GM12892 (cell line): ENCODE measurements at places on chromosomes 11 and 22.

DNA sequence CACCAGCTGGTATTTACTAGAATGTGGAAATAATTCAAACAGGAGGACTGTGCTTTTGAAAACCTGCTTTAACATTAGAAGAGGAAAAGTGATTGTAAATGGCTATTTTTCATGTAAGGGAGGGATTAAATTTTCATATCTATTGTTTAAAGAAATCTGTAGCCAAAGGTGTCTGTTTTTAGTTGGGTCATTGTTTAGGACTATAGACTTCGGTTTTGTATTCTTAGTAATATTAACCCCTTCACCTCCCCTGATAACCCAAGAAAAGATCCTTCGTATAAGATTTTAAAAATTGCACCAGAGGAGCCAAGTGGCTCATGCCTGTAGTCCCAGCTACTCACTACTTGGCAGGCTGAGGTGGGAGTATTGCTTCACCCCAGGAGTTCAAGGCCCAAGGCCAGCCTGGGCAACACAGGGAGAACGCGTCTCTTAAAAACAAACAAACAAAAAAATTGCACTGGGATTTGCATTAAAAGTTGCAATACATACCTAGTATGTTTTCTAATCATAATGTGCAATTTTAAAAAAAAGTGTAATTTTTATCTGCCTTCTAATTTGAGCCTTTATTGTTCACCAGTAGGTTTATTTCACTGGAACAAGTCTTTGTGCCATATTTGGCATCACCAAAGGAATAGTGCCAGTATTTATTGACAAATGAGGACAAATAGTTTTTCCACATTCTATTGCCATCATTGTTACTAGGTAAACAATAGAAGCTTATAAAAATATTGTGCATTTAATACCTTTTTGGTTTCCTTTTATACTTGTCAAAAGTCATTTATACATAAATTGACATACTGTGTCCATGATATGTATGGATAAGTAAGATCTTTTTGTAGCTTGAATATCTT, 34.3 kb downstream of the MTMR3 start:
- DNase-seq, result no peak

- DNase-seq, result no peak
These were observed 20.8 kb upstream of the ZBED5 start for GRCh38 chr11:10878408-10879214.

DNA sequence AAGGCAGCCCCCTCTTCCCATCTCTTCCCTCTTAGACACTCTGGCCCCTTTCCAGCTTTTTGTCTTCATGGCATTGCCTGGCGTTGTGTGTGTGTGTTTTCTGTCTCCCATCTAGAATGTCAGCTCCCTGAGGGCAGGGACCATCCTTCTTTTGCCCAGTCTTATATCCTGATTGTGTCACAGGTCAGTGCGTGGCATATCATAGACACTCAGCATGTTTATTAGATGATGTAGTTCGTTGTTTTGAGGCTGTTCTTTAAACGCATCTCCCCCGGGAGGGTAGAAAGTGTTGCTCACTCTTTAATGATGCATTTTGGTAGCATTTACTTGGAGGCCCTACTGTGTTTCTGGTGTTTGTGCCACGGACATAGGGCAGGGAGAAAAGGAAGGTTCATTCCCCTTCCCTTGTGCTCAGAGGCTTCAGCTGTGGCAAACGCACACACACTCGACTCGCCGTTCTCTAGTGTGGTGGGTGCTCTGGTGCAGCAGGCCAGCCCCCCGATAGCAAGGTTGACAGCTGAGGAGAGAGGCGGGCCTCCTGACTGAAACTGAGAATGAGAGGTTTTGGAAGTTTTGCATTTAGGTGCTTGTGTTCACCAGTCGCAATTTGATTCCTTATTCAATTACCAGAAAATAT, 60.2 kb downstream of the TNRC6B start:
- DNase-seq, result no peak

DNA sequence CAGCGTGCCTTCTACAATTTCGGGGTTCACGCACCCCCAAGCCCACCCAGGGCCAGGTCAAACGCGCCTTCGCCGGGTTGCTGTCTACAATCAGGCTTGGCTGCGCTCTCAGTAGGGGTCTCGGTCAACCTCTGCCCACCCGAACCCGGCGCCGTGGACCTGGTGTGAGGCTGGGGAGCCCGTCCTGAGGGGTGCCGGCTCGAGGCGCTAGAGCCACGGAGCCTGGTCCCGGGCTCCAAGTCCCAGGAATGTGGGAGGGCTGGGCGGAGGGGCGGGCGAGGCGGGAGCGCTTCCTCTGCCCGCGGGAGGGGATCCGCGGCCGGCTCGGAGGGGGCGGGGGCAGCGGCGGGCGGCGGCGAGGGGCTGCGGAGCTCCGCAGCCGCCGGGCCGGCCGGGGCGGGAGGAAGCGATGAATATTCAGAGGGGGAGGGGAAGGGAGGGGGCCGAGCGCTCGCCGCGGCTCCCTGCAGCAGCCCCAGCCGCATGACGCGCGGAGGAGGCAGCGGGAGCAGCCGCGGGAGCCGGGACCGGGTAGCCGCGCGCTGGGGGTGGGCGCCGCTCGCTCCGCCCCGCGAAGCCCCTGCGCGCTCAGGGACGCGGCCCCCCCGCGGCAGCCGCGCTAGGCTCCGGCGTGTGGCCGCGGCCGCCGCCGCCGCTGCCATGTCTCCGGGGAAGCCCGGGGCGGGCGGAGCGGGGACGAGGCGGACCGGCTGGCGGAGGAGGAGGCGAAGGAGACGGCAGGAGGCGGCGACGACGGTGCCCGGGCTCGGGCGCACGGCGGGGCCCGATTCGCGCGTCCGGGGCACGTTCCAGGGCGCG, at the start of gene PTPRJ:
Gene PTPRJ, plus strand, starts transcription at position 472 of the 819 bp plus-strand sequence. CDS start 354 bp downstream, outside the sequence.
- DNase-seq, result peak; percentile 75

GRCh38 chr11:134235399-134235798, 10.9 kb downstream of the VPS26B start:
- no peak for DNase-seq

DNA sequence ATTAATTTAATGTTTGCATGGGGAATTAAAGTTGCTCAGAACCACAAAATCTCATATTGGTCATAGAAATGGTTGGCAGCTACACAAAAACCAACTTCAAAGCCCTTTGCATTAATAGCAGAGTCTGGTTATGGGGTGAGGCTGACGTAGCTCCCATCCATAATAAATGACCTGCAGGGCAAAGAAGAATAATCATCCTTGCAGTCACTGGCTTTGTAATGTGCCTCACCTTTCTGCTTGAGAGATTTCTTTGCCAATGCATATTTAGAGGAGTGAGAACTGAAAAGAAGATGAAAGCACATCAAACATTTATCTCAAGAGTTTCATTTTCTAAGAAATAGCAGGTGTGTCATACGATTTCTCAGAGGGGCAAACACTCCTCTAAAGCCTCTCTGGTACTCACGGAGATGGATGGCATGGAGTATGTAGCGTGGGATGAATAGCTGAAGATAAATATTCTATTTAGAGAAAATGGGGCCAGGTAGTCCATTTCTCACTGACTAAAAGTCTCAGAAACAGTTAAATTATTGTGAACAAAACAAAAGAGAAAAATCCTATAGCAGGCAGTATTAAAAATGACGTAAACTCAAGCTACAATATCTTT, 1491.9 kb downstream of the FAM181B start:
- DNase-seq, result no peak

DNA sequence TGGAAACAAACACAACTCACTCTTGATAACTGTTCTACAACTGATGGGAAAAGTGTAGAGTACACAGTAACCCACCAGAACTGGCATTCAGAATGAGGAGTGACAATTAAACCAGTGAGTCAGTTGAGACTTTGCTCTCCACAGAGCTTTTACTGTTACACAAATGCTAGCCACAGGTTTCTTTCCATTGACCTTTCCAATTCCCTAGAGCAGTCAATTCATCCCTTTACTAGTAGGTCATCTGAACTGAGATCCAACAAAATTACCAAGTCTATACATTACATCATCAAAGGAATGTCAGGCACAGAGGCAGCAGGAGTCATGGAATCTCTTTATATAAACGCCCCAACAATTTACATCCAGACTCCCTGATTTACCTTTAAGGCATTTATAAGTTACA, 65.9 kb downstream of the PHF21A start:
- DNase-seq, result no peak

- DNase-seq, result no peak
These were observed 71.2 kb upstream of the SHISAL1 start for GRCh38 chr22:44383652-44384562.

GRCh38 chr22:41403532-41404318, 22.0 kb downstream of the TEF start:
- peak; percentile 97 for DNase-seq

GRCh38 chr11:75031771-75032549, 43.2 kb downstream of the NEU3 start:
- peak; percentile 43 for DNase-seq

GRCh38 chr11:44621140-44621681, 55.7 kb downstream of the CD82 start:
- peak; percentile 72 for DNase-seq

DNA sequence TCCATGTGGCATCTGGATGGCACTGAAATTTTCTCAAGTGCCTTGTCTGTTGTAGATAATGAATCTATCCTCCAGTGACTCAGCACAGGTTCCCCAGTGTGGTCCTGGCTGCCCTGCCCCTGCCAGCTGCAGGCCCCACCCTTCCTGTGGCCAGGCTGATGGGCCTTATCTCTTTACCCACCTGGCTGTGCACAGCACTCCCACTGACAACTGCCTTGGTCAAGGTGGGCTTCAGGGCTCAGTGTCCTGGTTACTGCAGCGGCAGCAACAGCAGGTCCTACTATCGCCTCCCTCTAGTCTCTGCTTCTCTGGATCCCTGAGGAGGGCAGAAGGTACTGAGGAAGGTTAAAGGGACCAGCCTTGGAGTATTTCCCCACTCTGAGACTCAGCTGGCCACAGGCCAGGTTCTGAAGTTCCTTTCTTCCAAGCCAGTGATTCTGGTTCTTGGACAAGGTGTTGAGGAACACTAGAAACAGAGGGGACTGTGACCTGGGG, 3.1 kb downstream of the HMBS start:
- DNase-seq, result no peak

- no peak for DNase-seq
These were observed 52.1 kb downstream of the NTM start for GRCh38 chr11:131422496-131422895.

GRCh38 chr11:123628936-123629683, 25.3 kb downstream of the SCN3B start:
- DNase-seq, result no peak

DNA sequence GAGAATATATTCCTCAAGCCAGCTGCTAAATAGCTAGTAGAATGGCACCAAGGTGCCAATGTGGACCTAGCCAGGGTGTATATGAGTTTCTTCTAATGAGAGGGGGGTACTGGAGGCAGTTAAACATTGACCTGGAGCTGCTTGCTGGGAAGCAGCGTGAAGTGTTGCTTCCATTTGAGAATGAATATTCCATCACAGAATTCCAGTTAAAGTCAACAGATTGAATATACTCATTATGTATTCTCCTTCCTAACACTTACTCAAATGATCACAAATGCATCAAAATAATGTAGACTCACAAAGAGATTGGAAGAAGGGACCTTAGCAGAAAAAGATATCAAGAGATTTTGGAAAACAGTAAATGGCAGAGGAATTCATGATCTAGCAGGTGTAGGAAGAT, 102.1 kb downstream of the CD44 start:
- no peak for DNase-seq

DNA sequence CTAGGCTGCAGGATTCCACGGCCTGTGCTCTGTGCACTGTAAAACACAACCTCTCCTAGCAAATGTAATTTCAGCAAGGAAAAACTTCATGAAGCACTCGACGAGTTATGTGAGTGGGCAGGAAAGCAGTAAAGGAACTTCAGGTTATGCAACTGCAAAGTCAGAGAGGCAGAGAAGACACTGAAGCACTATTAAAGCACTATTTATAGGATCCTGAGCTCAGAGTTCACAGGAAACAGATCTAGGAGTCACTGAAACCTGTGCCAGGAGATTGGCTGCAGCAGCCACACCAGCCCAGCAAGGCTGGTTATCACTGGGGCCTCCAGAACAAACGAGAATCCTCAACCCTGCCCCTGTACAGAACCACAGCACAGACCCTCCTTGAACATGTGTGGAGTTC, 2.5 kb downstream of the SMIM35 start:
- no peak for DNase-seq

DNA sequence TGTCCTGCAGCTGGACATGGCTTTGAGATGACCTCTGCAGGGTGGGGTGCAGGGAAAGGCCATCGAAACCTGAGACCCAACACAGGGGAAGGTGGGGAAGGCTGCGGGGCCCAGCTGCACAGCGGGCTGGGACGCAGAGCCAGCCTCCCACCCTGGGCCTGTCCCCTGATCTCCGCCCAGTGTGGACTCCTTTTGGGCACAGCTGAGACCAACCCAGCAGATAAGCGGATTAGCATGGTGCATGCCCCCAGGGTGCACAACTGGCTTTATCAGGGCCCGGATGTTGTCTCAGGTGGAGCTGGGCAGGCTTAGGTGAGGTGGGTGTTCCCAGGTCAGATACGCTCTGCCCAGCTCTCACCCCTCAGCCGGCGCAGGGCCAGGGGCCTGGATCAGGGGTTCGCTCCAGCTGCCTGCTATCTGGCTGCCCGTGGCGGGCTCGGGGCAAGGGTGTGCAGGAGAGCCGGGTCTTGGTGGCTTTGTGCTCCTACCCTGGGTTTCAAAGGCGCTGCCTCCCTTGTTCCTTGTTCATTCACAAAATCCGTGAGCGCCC, 28.1 kb upstream of the MUC5AC start:
- peak; percentile 13 for DNase-seq

- no peak for DNase-seq
These were observed 2.0 kb upstream of the KRTAP5-6 start for GRCh38 chr11:1694846-1695547.

GRCh38 chr22:34855471-34855870, 210.5 kb upstream of the ISX start:
- DNase-seq, result no peak

- DNase-seq, result no peak
These were observed 20.1 kb downstream of the TMEM218 start for GRCh38 chr11:125091247-125091876.

DNA sequence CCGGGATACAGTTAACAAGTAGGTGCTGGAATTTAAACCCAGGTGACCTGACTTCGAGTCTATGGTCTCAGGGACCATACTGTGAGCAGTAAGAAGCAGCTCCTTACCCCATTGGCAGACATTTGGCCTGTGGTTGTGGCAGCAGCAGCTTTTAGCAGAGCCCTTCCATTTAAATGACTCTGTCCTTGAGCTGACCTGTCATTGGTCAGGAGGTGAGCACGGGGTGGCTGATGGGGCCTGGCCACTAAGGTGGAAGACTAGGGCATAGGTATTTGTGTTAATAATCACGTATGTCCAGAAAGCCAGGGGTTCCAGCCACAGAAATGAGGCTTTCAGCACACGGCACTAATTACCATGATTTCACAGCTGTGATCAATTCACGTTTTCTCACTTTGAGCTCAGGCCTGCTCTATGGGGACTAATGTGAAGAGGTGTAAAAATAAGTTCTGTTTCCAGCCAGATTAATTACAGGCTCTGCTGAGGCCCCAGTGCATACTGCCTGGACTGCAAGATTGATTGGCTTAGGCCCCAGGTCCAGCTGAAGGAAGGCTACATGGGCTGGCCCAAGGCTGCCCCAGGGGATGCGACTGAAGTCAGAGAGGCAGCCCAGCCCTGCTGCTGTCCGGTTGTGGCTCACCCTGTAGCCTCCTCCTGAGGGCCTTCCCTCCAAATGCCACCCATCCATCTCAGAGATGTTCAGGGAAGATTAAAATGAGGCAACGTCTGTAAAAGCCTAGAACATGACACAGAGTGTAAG, 76.0 kb downstream of the FDX1 start:
- DNase-seq, result no peak

- no peak for DNase-seq
These were observed 706.8 kb downstream of the KCNA4 start for GRCh38 chr11:29309992-29310391.
